ENCODE measurements at places on chromosomes 2 and 18. TPM values are rescaled to one million over a fixed set of nuclear protein-coding genes. Genes with fewer than 3 reads are reported as not detected.

Gene PROKR1
- polyA plus RNA-seq = not detected

Gene CRYGD
- polyA plus RNA-seq = not detected

Gene HOXD3
- 0.92 TPM for polyA plus RNA-seq

GRCh38 chr2:125160947-125161346, 1135.9 kb downstream of the CNTNAP5 start:
- no peak for DNase-seq

Gene GRB14
- 0.79 TPM for polyA plus RNA-seq

Gene EMILIN2
- polyA plus RNA-seq = 12.0 TPM

Gene IWS1
- 31.2 TPM for polyA plus RNA-seq

- no peak for DNase-seq
These were observed 14.5 kb upstream of the CIB4 start for GRCh38 chr2:26655611-26656195.

GRCh38 chr2:216350214-216350791, 22.0 kb downstream of the MARCHF4 start:
- DNase-seq = no peak

GRCh38 chr2:220904015-220904414, 668.1 kb downstream of the EPHA4 start:
- no peak for DNase-seq

DNA sequence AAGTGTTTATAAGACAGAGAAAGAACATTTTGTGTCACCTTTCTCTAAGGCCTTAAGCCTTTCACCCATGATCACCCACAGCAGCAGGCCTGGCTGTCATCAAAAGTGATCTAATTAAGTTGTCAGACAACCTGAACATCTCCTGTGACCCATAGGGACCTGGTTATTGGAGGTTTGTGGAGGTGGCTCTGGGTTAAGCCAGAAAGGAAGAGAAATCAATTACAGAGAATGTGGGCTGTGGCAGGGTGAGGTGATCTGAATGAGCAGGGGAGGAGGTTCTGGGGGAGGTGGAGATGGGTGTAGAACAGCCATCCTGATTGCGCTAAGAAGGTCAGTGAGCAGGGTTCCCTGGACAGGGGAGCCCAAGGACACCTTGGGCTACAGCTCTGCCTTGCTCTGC, 170.8 kb downstream of the FSHR start:
- DNase-seq = no peak

Gene ERBB4
- polyA plus RNA-seq = not detected

- DNase-seq = no peak
These were observed 69.7 kb upstream of the NCK2 start for GRCh38 chr2:105674859-105675541.

DNA sequence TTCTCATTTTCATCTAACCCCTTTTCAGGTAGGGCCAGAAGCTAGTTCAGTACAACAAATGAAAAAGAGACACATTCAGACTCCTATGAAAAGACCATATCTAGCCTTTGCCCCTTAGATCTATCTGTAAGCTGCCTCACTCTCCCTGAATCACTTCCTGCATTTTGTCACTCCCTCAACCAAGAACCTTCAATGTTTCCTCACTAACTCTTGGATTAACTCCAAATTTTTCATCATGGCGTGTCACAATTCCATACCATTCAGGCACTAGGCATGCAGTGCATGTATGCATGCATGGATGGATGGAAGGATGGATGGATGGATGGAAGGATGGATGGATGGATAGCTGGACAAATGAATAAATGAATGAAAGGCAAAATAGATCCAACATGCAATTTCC, 356.9 kb downstream of the TNS1 start:
- DNase-seq = no peak

Gene KCNG2
- polyA plus RNA-seq = not detected

DNA sequence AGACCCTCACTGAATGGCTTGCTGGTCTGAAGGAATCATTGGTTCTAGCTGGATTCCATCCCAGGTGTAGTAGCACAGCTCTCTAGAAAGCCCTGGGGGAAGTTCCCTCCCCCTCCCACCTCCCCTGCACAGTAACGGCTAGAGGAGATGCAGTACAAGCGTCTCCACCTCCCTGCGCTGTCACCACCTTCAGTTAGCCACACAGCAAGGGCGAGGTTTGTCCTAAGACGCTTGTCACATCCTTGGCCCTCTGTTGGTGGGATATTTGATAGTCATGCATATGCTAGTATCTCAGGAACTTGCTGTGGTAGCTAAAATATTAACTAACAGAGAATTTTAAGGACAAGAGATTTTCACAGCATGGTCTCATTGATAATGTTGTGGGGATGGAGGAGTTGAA, 19.4 kb downstream of the TRAPPC12 start:
- DNase-seq = no peak

DNA sequence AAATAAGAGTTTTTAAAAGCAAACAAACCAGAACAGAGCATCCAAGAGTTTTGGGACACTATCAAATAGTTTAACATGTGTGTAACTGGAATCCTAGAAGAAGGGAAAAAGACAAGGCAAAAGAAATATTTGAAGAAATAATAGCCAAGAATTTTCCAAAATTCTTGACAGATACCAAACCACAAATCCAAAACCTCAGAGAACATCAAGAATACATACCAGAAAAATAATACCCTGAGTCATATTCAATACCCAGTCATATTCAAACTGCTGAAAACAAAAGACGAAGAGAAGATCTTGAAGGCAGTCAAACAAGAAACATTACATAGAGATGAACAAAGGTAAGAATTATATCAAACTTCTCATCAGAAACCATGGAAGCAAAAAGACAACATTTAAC, 22.9 kb downstream of the INO80C start:
- DNase-seq = no peak

DNA sequence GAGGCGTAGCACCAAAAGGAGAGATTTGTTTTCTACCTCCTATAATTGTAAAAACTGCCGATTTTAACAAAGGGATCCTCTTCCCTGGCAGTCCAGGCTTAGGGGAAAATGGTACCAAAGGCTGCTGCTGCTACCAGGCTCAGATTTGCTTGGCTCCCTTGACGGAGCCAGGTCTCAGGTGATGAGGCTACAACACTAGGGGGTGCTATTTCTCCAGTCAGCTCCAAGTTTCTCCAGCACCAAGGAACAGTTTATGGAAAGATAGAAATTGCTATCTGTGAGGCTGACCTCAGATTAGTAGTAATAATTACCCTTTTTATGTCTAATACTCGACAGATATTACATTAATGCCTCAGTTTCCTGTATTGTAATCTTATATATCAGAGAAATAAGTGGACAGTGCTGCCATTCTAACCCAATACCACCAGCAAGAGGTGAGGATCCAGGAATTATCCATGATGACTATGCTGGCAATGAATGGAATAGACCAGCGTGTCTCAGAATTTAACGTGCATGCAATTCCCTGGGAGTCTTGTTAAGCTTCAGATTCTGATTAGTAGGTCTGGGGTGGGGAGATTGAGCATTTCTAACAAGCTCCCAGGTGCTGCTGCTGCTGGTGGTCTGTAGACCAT, 111.3 kb downstream of the ESCO1 start:
- no peak for DNase-seq

Gene TEKT4
- not detected for polyA plus RNA-seq

DNA sequence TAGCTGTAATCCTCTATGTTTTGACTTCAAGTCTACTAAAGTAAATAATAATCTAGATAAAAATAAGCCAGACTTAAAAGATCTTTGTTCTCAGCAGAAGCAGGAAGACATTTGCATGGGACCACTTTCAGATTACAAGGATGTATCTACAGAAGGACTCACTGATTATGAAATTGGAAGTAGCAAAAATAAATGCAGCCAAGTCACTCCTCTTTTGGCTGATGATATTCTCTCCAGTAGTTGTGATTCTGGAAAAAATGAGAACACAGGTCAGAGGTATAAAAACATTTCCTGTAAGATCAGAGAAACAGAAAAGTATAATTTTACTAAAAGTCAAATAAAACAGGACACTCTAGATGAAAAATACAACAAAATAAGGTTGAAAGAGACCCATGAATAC, 338.4 kb downstream of the ZNF804A start:
- no peak for DNase-seq

Gene ASAP2
- 31.7 TPM for polyA plus RNA-seq

Gene C2orf92
- 4.2 TPM for polyA plus RNA-seq

DNA sequence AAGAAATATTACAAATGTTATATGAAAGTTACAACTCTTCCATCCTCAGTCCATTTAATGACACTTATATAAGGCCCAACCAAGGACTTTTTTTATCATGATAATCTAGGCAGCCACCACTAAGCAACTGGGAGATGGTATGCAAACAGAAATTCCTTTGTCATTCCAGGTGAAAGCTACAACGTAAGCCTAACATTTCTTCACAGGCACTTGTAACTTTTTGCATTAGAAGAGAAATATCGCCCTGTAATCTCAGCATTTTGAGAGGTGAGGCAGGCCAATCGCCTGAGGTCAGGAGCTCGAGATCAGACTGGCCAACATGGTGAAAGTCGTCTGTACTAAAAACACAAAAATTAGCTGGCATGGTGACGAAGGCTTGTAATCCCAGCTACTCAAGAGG, 581.2 kb upstream of the SLC8A1 start:
- no peak for DNase-seq

DNA sequence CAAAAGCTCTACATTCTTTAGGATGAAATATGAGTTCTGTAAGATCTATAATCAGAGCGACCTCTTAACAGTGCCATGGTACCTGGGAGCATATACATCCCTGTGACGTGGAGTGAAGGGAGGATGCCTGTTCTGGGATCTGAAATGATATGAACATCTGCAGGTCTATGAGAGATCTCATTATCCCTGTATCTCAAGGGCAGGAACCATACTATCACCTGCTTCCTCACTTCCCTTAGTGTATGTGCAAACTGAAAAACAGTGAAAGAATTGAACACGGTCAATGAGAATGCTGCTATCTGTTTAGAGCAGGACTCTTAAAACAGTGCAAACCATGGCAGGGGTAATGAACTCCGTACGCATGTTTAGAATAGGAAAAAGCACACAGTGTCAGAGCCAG, 364.0 kb downstream of the LPIN1 start:
- DNase-seq = no peak

GRCh38 chr2:36783246-36783645, 86.7 kb downstream of the VIT start:
- DNase-seq = no peak

- no peak for DNase-seq
These were observed 153.7 kb downstream of the NRXN1 start for GRCh38 chr2:50878251-50878650.

DNA sequence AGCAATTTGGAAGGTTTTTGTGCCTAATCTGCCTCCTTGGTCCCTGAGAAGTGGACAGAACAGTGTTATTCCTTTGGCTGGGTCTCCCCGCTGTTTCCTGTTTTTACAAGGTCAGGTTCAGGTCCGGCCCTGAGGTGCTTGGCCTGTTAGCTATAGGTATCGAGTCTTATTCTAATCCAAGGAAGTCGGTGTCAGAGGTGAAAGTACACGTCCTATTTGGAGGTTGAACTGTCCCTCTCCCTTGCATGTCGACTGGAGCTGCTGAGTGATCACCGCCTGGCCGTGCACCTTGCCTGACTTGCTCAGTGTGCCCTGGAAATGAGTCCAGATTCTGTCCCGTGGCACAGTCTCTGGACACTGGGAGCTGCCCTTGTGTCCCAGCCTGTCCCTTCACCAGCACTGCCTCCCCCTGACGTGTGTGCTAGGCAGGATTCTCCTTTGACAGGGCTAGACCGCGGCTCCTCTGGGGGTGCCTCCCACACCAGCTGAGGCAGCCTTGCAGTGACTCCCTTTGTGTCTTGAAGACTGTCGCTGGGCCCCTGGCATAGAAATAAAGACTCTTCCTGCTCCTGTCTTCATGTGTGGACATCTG, 65.7 kb upstream of the RBM44 start:
- peak; percentile 71 for DNase-seq

Gene CKAP2L
- polyA plus RNA-seq = 2.3 TPM

DNA sequence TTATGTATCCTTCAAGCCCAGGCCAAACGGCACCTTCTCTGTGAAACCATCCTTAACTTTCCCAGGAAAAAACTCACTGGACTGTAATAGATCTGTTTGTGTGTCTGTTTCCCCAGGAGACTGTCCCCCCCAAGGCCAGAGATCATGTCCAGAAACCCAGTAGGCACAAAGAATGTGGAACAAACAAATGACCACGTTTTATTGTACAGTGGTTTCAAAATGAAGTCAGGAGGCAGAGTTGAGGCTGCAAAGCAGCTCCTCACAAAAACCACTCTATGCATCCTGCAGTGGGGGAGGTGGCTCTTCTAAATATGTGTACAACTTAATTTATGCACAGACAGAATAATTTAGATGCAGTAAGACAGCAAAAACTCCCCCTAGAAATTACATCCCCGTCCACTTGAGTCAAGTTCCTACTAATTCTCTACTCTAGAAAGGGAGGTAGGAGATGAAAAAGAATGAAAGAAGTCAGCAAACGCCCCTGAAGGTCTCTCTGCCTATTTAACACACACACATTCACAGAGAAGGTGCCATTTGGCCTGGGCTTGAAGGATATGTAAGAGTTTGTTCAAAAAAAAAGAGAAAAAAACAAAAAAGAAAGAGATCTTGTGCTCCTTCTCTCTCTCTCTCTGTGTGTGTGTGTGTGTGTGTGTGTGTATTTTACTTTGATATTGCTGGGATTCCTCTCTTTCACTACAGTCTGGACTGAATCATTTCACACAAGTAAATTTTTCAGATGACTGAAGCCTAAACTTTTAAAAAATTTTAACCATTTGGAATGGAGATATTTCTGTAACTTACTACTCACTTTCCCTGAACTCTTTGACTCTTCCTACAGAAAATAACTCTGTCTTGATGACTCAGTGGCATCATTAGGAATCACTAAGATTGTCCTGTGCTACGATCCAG, 19.5 kb downstream of the BCL2 start:
- no peak for DNase-seq

Gene ADGRF3
- polyA plus RNA-seq = 0.60 TPM

DNA sequence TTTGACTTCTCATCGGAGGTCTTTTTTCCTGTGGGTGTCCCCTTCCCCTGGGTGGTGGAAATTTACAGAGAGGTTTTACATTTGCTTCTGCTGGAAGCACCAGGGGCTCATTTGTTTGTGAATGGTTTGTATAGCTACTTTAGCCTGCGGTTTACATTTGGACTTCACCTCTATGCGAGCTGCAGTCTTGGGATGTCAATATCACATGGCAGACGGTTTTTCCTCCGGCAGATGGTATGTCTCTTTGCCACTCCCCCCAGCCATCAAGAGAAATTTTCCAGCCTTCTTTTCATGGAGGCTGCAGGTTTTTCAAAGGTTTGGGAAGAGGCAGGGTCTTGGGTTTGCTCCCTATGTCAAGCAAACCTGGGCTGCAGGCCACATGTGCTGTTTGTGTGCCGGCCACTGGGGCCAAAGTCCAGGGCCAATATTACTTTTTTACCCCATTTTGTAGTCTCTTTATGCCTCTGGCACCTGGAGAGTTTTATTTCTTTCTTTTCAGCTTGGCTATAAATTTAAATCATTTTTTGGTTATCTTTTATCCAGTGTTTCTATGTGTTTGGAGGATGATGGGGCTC, 23.9 kb upstream of the BOD1L2 start:
- no peak for DNase-seq

- peak; percentile 41 for DNase-seq
These were observed 84.1 kb downstream of the NDUFA10 start for GRCh38 chr2:239940861-239941570.

Measured in sigmoid colon (tissue), 7 donors.